ENCODE measurements at places on chromosomes 2 and 18.

DNA sequence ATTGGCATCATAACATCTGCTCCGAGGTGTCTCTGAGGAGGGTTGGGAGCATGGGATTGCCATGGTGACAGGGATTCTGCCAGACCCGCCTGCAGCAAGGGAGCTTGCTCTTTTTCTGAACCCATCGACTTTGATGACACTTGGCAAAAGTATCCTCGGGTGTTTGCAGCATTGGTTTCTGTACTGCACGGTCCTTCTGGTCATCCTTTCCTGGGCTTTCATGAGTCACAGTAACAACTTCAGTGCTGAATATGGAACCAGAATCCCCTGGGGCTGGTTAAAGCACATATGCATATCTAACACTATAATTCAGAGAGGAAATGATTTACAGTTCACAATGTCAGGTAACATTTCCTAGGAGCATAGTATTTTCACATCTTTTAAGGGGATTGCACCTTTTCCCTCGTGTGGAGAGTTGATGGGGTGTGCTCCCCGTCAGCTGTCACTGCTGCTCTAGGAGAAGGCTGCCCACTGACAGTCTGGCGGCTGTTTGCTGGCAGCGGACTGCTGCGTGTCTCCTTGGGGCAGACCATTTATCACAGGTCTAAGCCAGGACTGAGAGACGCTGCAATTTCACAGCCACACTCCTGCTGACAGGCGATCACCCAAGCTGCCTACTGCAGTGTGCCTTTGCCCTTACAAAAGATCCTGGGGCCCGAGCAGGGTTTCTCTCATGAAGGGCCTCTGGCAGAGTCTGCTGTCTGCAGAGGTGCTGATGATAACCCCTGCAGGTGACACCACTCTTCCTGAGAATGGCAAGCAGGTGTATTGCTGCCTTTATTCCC lies 425.3 kb downstream of the THSD7B start:
- no peak for DNase-seq

DNA sequence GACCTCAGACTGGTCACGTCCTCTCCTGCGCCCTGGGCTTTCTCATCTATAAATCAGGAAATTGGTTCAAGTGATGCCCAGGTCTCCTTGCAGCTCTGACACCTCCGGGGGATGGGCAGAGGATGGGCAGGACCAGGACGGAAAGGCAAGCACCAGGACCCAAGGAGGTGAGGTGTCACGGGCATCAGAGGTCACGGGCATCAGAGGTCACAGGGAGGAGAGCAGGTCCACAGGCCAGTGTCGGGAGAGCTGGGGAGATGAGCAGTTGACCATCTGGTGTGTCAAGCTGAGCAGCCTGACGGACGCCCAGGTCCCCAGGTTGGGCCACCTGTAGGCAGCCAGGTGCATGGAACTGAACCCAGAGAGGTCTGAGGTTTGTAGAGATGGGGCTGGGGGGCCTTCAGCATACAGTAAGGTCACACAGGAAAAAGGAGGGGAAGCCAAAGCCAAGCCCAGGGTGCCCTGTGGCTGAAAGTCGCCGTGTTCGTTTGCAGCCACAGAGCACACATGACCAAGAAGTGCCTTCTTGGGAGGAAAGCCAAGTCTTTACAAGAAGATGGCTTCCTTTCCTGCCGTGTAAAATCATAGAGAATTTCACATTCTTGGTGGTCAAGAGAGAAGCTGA lies 240.4 kb downstream of the ATAD2B start:
- DNase-seq, result no peak

DNA sequence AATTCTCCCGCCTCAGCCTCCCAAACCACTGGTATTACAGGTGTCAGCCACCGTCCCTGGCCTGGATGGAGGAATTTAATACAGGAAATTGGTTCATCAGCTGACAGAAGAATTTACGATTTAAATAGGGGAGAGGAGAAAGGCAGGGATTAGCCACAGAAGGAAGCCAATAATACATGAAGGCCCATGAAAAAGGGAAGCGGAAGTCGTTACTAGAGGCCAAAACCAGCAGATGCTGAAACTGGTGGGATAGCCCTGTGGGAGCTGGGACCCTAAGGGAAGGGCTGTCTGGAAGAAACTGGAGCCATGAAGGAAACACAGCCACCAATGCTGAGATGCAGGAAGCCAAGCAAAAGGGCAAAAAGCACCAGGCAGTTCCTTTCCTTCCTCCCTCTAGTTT lies 163.7 kb upstream of the RMP24 start:
- no peak for DNase-seq

- DNase-seq, result no peak
Measured at GRCh38 chr2:173596244-173596643, 241.6 kb downstream of the CDCA7 start.

DNA sequence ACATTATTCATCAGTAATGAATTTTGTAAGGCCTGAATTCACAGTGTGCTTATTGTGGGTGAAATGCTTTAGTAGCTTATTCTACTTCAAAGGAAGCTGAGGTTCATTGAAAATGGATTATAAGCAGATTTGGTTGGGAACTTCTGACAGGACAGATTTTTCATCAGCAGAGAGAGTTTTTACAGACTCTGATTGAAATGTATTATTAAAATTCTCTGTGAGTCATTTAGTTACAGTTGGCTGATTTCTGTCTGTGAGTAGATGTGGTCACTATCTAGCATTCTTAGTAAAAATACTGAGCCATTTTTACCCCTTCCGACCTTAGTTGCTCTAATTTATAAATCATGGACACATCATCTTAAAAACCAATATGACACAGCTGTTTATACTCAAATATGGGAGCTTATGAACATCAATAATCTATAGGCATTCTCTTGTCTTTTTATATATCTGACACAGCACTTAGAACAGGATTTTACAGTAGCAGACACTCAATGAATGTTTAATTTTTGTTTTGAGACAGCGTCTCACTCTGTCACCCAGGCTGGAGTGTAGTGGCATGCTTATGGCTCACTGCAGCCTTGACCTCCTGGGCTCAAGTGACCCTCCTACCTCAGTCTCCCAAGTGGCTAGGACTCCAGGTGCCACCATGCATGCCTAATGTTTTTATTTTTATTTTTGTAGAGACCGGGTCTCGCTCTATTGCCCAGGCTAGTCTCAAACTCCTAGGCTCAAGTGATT lies 239.6 kb downstream of the BABAM2 start:
- no peak for DNase-seq

- DNase-seq, result no peak
Measured at GRCh38 chr2:88131201-88131998, 3.5 kb upstream of the FABP1 start.

GRCh38 chr2:65766768-65767267 lies 334.4 kb upstream of the SPRED2 start:
- no peak for DNase-seq

- no peak for DNase-seq
Measured at GRCh38 chr2:205708231-205708631, 25.9 kb downstream of the NRP2 start.

DNA sequence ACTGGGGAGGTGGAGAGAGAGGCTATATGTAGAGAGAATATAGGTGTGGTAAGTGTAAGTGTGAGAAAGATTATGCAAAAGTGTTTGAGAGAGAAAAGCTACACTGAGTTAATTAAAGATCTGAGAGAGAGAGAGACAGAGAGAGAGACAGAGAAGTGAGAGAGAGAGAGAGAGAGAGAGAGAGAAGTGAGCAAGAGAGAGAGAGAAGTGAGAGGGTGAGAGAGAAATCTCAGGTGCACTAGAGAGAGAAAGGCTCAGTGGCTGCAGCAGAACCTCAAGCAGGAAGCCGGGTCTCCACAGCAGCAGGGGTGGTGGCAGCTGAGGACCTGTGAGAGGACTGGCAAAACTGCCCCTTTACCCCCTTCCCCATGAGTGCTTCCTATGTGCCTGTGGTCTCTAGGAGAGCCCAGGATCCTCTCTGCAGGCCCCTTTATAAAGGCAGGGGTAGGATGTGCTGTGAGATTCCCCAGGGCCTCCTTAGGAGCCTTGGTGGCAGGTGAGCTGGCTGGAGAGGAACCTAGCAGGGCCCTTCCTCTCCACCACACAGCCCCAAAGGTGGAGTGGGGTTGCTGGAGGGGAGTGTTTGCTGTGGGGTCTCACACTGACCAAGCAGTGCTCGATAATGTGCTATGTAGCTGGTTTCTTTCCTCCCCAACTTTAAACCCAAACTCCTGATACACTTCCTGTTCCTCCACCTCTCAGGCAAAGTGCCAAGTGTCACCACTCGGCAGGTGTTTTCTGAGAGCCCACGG lies 52.6 kb downstream of the SLC4A5 start:
- DNase-seq, result no peak

DNA sequence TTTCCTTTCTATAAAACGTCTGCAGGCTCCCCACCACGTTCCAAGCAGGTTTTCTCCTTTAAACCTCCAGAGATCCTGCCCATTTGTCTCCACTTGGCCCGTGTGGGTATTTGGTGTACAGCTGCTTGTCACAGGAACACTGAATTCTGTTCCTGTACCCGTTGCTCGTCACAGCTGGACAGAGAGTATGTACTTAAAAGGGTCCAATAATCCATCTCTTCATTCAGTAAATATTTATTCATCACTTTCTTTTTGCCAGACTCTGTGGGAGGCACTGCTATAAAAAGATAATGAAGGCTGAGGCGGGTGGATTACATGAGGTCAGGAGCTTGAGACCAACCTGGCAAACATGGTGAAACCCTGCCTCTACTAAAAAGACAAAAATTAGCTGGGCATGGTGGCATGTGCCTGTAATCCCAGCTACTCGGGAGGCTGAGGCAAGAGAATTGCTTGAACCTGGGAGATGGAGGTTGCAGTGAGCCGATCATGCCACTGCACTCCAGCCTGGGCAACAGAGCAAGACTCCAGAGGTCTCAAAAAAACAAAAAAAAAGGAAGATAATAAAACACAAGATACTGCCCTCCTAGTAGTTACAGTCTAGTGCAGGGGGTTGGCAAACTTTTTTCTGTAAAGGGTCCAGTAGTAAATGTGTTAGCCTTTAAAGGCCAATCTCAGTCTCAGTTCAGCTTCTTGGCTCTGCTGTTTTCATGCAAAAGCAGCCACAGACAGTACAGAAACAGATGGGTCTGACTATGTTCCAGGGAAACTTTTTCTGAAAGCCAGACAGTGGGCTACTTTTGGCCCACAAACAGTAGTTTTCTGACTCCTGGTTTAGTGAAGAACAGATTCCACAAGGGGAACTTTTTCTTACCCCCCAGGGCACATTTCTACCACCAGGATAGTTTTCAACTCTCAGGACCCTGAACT lies 309.9 kb upstream of the RAB12 start:
- DNase-seq, result peak; percentile 50

- DNase-seq, result no peak
Measured at GRCh38 chr18:32160547-32160946, 29.3 kb upstream of the MEP1B start.

- no peak for DNase-seq
Measured at GRCh38 chr2:4914551-4914950, 777.6 kb upstream of the SOX11 start.

DNA sequence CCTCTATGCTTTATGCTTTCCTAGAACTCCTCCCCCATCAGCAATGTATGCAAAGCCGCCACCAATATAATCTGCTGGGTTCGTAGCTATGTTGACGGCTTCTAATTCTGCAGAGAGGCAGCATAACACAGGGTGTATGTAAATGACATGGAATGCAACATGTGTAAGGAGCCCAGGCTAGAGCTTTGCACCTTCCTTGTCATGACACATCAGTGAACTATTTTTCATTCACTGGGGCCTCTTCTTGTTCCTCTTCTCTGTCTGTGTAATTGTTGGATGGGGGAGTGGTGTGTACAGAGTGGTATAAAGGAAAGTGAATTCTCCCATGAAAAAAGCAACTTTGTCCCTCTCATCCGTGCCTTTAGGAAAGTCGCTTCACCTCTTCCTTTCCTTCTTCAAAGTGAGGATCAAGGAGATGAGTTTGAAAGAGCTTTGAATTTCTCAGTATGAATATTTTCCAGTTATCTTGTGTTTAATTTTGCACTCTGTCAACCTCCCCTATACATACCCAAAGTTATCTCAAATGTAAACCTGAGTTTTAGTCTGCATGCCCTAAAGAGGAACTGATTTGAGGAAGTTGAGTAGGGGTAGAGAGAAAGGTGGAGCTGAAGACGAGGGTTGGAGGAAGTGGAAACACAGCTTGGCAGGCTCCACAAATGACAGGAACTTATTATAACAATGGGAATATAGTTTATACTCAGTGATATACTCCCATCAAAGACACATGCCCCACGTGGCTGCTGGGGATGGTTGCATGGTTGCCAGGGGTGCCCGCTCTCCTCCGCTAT lies 74.9 kb upstream of the ARL4C start:
- no peak for DNase-seq

GRCh38 chr2:231781798-231782726 lies 980 bp upstream of the PDE6D start:
- no peak for DNase-seq

- DNase-seq, result no peak
Measured at GRCh38 chr2:229319558-229319957, 48.5 kb upstream of the PID1 start.

- no peak for DNase-seq
Measured at GRCh38 chr2:220147161-220148038, 520.0 kb downstream of the SLC4A3 start.
